Chondrocyte (in vitro differentiated cells): ENCODE measurements at places on chromosomes 4 and X. TPM values are rescaled to one million over a fixed set of nuclear protein-coding genes. Genes with fewer than 3 reads are reported as not detected.

Gene UCP1
- total RNA-seq: not detected in 3 replicates

- DNase-seq: no peak
These were observed 50.6 kb upstream of the ANKRD17 start for GRCh38 chr4:73309211-73309610.

Gene FAT4
- 16.8 to 69.8 TPM (median 17.7 TPM) in 3 replicates for total RNA-seq

- no peak for DNase-seq
These were observed 419.8 kb downstream of the GALNTL6 start for GRCh38 chr4:172232966-172233365.

- DNase-seq: no peak
These were observed 10.8 kb downstream of the PLAC1 start for GRCh38 chrX:134647477-134647877.

DNA sequence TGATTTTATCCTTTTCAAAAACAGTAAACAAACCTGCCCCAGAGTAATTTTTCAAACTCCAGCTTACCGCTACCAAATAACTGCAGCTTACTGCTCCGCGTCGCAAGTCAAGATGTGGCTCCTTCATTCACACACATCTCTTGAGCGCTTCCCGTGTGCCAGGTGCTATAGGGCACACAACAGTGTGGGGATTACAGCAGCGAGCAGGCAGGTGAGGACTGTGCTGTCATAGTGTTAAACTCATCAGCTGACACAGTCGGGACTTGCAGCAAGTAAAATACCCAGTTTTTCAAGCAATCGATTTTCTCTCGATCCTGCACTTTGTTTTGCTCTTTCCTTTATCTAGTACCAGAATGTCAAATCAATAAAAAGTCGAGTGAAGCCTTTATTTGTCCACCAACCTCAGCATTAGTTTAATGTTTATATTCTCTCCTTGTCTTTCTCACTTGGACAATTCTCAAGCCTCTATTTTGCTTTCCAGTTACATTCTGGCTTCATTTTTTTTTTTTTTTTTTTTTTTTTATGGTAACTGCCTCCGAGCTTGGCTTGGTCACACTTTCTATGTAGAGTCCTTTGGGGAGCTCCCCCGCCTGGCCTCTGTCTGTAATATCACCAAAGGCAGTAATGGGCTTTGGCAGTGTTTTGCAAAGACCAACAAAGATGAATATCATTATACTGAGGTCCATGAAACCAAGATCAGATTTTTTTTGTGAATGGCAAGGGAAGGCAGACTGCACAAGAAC lies 8.3 kb upstream of the ASB5 start:
- DNase-seq: no peak

GRCh38 chr4:2828758-2829181 lies 14.9 kb upstream of the ADD1 start:
- DNase-seq: peak; percentile 77

DNA sequence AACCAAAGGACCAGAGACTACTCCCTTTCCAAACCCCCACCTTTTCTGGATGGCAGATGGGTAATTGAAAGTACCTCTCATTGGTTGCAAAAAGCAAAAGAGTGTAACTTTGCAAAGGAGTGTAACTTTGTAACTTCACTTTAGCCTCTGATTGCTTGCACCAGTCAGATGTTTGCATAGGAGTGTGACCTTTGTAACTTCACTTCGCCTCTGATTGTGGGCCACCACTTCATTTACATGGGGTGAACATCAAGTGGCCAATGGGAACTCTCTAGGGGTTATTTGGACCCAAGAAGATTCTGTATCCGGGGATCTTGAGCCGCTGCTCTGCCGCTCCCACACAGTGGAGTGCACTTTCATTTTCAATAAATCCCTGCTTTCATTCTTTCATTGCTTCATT lies 9.9 kb upstream of the SLC25A43 start:
- no peak for DNase-seq

Gene MXRA5
- total RNA-seq: 26.3 to 103 TPM (median 26.4 TPM) in 3 replicates

DNA sequence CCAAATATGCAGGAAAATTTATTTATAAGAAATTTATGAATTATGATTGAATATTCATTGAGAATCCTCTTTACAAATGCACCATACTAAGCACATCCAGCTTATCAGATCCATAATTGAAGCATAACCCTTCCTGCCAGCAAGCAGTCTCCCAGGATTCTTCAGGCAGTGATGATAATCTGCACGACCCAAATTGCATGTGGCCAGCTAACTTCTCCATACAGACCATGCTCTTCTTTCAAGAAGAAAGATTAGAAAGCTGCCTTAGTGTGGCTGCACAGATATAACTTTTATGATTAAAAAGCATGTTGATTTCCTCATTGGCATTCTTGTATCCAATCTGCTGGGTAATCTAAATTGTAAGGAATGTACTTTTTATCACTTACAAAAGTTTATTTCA lies 3.3 kb upstream of the CBR4 start:
- no peak for DNase-seq

GRCh38 chr4:98026362-98026761 lies 116.9 kb downstream of the STPG2 start:
- DNase-seq: no peak

- DNase-seq: no peak
These were observed 60.9 kb upstream of the CLCN4 start for GRCh38 chrX:10095698-10096432.

- DNase-seq: no peak
These were observed 17.9 kb downstream of the METTL14 start for GRCh38 chr4:118703118-118703517.

- no peak for DNase-seq
These were observed 50.6 kb upstream of the MAN2B2 start for GRCh38 chr4:6524436-6524835.

- DNase-seq: no peak
These were observed 43.6 kb upstream of the TBC1D9 start for GRCh38 chr4:140799686-140800225.

- DNase-seq: no peak
These were observed 133.2 kb downstream of the NLGN4X start for GRCh38 chrX:6095469-6095868.

DNA sequence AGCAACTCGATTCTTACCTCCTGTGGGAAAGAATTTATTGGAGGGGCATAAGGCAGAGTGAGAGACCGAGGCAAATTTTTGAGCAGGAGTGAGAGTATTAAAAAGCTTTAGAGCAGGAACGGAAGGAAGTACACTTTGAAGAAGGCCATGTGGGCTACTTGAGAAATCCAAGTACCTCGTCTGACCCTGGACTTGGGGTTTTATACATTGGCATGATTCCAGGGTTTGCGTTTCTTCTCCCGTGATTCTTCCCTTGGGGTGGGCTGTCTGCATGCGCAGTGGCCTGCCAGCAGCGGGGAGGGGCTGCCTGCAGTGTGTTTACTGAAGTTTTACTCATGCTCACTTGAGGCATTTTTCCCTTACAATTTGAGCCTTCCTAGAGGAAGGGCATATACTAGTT lies 3.4 kb downstream of the GALNT7 start:
- DNase-seq: no peak

GRCh38 chrX:111372086-111372485 lies 39.9 kb downstream of the DCX start:
- DNase-seq: no peak

Gene EGFL6
- total RNA-seq: 0.18 to 0.22 TPM in 2 of 3 replicates, not detected in the other

- no peak for DNase-seq
These were observed 11.5 kb downstream of the ABRAXAS1 start for GRCh38 chr4:83473423-83473822.

DNA sequence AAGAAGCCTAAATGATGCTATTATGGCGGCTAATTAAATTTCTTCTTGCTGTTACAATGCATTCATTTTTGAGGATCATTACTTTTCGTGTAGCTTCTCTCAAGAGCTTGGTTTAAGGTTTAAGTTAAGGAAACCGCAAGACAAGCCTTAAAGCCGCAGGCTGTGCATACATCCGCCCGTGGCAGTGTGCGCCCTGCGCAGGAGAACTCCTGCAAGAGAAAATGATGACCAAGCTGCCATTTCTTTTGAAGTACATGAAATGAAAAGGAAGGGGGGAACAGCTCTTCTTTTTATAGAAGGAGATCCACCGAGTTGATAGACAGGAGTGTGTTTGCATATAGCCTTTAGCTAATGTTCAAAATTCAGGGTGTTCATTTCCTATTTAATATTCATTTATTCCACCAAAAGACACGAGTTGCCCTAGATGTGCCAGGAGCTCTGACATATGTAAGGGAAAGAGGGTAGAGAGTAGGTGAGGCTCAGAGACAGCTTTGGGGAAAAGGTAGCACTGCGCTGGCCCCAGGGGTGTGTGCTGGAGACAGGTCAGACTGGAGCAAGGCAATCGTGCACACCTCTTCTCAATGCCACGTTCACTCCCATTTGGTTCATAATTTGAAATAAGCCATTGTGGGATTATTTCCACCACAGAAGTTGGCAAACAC lies 112.1 kb upstream of the LDB2 start:
- no peak for DNase-seq

- no peak for DNase-seq
These were observed 25.6 kb upstream of the CORIN start for GRCh38 chr4:47863486-47863885.

Gene NPNT
- total RNA-seq: 2.7 to 3.2 TPM (median 2.8 TPM) in 3 replicates

DNA sequence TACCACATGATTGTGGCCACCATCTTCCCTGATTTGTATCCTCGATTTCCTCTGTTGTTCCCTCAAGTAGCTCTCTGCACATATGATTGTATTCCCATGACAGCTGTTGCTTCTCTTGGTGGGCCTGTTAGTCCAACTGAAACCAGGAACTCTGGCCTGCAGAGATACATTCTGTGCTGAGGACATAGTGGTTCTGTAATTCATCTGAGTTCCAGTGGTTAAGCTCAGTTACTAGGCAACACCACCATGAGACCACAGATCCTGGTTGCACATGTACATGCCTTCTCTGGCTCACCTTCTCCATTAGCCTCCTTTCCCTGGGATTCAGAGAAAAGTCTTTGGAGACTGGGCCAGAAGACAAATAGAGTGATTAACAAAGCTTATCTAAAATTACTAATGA lies 172.1 kb upstream of the SLC7A11 start:
- DNase-seq: no peak
